ENCODE measurements at places on chromosomes 3 and 15.
A peak's percentile ranks its signal among the peaks of the same experiment; 100 is the strongest.

DNA sequence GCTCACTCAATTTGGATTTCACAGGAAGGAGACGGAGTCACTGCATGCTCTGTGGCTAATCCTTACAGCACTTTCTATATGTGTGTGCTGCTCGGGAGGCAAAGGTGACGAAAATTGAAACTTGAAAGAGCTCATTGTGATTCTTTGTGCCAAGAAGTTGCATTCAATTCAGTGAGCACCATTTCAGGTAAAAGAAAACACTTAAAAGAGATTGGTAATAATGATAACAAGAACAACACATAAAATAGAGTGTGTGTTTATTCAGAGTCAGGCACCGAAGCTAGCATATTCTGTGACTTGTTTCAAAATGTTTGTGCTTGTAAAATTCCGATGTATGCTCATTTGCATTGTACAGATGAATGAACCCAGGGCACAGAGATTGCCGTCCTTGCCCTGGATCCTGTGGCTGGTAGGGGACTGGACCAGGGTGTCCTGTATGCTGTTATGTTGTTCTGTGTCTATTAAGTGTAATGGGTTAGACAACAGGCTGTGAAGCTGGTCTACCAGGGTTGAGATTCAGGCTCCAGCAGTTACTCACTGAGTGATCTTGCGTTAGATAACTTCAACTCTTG, 193.3 kb upstream of the PROK2 start:
- no peak for DNase-seq

DNA sequence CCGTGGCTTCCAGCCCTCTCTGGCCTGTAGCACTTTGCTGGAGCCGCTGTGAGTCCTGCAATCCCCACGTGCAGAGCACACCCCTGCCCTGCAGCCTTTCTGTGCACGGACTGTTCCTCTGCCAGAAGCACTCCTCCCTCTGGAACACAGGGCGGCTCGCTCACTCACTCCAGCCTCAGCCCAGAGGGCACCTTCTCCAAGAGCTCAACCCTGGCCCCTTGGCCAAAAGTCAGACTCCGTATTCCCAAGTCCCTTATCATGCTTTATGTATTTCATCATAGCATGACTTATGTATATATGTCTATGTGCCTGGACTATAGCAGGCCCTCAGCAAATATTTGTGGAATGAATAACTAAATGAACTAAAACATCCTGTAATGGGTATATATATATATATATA, 63.2 kb downstream of the ASB7 start:
- no peak for DNase-seq

DNA sequence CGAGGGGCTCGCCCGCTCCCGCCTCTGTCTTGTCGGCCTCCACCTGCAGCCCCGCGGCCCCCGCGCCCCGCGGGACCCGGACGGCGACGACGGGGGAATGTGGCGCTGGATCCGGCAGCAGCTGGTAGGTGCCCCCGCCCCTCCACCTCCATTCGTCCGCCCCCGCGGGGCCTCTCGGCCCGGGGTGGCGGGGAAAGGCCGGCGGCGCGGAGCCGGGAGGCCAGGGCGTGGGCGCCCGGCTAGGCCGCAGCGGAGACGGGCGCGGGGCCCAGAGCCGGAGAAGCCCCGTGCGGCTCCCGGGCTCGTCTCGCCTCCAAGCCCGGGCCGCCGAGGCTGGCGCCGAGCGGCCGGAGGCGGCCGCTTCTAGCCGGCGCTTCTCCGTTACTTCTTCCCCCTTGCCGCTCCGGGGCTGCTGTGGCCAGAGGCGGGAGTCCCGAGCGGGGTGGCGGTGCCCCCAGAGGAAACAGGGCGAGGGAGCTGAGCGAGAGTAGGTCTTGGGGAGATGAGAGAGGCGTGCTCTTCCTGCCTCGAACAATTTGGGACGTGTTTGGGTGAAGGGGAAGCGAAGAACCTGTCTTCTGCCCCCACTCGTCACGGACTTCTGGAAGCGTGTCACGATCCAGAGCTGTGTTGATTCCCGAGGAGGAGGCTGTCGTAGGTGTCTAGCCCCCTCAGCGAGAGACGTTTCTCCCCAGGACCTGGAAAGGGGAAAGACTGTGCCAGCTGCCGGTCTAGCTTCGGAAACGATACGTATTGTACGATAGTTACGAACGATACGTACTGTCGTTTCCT, 555 bp downstream of the ATP11B start:
- peak; percentile 12 for DNase-seq

DNA sequence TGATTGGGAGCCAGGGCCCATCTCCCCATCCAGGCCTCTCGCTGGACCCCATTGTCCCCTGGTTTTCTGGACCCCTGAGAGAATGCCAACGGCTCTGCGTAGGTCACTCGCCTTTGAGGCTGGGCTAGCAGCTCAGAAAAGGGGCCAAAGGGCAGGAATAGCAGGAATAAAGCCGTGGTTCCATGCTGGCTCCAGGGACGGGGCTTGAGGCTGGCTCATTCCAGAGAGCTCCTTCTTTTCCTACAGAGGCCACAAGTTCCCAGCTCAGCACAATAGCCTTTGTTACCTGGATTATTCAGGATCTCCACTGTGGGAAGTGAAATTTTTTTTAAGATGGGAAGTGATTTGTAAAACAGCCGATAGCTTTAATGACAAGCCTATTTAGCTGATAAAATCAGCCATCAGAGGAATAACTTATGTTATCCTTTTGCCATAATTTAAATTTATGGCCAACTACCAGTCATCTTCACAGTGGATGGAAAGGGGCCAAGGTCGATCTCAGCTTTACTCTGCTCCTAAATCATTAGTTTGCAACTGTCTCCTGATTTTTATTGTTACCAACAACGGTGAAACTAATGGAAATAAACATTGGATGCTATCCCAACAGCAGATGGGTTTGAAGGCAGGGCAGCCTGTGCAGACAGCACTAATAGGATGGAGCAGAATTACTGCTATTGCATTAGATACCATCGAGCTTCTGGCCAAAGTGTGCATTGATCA, 124.3 kb downstream of the TMEM266 start:
- DNase-seq: peak; percentile 83

- DNase-seq: no peak
Observed at GRCh38 chr3:195240939-195241338, 30.0 kb downstream of the XXYLT1 start.

- DNase-seq: no peak
Observed at GRCh38 chr3:156311930-156312329, 191.6 kb downstream of the KCNAB1 start.

DNA sequence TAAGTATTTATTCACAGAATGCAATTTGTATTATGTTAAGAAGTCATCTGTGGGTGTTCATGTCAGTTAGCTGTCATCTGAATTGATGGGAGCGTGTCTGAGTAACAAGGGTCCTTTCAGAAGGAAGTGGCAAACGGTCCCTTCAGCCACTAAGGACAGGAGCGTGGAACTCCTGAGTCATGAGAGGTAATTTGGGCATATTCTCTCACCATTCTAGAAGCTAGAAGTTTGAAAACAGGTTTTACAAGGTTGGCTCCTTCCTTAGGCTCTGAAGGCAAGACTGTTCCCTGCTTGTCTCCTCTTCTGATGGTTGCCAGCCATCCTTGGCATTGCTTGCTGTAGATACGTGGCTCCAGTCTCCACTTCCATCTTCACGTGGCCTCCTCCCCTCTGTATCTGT, 19.7 kb downstream of the ABHD2 start:
- no peak for DNase-seq

Data from NCI-H1694 (cell line).